Thymus (tissue), 14 donors: ENCODE measurements at places on chromosomes 5 and 9.

DNA sequence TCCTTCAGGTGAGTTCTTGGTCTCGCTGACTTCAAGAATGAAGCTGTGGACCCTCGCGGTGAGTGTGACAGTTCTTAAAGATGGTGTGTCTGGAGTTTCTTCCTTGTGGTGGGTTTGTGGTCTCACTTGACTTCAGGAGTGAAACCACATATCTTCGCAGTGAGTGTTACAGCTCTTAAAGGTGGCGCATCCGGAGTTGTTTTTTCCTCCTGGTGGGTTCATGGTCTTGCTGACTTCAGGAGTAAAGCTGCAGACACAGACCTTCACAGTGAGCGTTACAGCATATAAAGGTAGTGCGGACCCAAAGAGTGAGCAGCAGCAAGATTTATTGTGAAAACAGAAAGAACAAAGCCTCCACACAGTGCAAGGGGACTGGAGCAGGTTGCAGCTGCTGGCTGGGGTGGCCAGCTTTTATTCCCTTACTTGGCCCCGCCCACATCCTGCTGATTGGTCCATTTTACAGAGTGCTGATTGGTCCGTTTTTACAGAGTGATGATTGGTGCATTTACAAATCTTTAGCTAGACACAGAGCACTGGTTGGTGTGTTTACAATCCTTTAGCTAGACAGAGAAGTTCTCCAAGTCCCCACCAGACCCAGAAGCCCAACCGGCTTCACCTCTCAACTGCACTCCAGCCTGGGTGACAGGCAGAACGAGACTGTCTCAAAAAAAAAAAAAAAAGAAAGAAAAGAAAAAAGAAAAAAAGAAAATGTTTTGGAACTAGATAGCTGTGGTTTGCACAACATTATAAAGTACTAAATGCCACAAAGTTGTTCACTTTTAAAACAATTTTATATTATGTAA is 9.1 kb upstream of the ERMP1 start:
- DNase-seq = peak; percentile 65

DNA sequence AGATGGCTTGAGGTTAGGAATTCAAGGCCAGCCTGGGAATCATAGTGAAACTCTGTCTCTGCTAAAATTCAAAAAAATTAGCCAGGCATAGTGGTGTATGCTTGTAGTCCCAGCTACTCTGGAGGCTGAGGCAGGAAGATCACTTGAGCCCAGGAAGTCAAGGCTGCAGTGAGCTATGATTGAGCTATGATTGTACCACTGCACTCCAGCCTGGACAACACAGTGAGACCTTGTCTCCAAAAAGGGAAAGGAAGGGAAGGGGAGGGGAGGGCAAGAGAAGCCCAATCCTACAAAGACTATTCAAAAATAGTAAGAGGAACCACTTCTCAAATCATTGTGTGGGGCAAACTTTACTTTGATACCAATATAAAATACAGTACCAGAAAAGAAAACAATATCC is 11.2 kb downstream of the SEMA4D start:
- no peak for DNase-seq

GRCh38 chr5:115084246-115084793 is 85.4 kb downstream of the TRIM36 start:
- DNase-seq = no peak

DNA sequence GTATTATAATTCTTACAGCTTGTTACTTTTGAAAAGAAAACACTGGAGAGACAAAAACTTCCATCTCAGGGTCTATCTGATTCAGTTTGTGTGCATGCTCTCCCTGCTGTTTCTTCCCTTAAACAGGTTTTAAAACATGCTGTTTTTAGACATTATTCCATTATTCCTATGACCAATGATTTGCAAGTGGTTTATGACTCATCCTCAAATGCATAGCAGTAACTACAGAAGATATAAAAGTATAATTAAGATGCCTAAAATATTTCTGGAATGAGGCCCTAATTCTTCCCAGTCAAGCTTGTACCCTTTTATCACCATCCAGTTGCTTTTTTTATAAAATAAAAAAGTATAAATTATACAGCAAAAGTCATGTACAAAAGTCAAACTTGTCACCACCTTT is 3.7 kb downstream of the DTWD2 start:
- no peak for DNase-seq

- DNase-seq = no peak
These were observed 109.4 kb downstream of the FEM1C start for GRCh38 chr5:115435065-115435777.

GRCh38 chr9:20508242-20508641 is 114.1 kb downstream of the MLLT3 start:
- no peak for DNase-seq
